NCI-H2029 (cell line): ENCODE measurements at places on chromosomes 1 and 21.

DNA sequence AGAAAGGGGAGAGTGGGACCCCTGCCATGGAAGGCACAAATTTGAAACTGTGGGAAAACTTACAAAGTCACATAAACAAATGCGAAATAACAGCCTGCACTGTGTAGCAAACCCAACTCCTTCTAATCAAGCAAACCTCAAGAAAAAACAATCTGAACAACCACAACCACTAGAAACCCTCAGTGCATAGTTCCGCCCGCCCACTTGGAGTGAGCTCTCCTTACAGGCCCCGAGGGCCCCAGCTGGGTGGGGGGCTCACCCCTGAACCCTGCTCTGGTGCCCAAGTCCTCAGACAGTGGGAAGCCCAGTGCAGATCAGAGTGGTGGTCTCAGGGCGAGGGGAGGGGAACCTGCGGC lies 931 bp upstream of the MXRA8 start:
- no peak for DNase-seq

DNA sequence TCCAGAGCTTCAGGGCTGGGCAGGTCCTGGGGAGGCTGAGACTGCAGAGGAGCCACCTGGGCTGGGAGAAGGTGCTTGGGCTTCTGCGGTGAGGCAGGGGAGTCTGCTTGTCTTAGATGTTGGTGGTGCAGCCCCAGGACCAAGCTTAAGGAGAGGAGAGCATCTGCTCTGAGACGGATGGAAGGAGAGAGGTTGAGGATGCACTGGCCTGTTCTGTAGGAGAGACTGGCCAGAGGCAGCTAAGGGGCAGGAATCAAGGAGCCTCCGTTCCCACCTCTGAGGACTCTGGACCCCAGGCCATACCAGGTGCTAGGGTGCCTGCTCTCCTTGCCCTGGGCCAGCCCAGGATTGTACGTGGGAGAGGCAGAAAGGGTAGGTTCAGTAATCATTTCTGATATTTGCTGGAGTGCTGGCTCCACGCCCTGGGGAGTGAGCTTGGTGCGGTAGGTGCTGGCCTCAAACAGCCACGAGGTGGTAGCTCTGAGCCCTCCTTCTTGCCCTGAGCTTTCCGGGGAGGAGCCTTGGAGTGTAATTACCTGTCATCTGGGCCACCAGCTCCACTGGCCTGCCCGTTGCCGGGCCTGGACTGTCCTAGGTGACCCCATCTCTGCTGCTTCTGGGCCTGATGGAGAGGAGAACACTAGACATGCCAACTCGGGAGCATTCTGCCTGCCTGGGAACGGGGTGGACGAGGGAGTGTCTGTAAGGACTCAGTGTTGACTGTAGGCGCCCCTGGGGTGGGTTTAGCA lies 9.3 kb downstream of the MYBPH start:
- DNase-seq = no peak

DNA sequence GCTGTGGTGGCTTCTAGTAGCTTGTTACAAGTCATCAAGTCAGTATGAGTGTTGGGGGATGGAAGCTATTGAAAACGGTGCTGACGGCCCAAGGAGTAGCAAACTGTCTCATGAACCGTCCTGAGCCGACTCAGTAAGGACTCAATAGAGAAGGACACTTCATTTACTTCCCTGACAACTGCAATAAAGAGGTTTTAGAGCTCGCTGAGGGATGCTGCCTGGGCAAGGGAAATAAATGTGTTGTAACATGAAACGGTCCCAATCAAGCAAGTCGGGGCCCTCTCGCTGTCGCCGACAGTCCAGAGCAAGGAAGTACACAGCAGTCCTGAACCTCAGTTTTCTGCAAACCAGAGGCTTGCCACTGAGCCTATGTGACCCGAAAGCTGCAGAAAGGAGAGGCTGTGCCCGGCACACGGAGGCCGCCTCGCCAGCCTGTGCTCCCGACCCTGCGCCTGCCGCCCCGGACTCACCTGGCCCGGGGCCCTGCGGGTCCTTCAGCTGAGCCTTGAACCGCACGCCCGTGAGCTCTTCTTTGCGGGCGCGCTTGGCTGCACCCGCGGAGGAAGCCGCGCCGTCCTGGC lies 423 bp downstream of the URB1 start:
- DNase-seq = no peak

- no peak for DNase-seq
Observed at GRCh38 chr1:6538956-6539355, 15.4 kb downstream of the NOL9 start.

- no peak for DNase-seq
Observed at GRCh38 chr1:14253676-14254075, 344.8 kb upstream of the KAZN start.
